Hindlimb muscle (tissue), 1 donor: ENCODE measurements at places on chromosomes 4 and X.

- DNase-seq = no peak
Observed at GRCh38 chr4:184896868-184897715, 71.3 kb upstream of the ACSL1 start.

DNA sequence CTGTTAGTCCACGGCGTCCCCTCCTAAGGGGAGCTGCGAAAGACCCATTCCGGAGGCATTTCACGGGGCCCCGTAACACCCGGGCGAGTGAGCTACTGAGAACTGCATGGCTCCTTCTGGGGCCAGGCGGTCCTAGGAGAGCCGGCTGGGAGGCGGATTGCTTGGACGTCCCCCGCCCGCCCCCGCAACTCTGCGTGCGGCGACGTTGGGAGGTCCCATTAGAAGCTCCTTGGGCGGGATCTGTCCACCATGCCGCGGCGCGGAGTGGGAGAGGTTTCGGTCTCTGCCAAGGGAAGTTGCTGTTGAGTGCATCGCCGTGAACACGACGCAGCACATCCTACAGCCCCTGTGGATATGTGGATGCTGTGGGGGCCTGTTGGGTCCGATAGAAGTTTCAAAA is 85.4 kb upstream of the IGFBP7 start:
- no peak for DNase-seq

- DNase-seq = no peak
Observed at GRCh38 chrX:134526399-134526798, 66.4 kb downstream of the HPRT1 start.

GRCh38 chr4:174201871-174202270 is 81.6 kb downstream of the FBXO8 start:
- no peak for DNase-seq

DNA sequence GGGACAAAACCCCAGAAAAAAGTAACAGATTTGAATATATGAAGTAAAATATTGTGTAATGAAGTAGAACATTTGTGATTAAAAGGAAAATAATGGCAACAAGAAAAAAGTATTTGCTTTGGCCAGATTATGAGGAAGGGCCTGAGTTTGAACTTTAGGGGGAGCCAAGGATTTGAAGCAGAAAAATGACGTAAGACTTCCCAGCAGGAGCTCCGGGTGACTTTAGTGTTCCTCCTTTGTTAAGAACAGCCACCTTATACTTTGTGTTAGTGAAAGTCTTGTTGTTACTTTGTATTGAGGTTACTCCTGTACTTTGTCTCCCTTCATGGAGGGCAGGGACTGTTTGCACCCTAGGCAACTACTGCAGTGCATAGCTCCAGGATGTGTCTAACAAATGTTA is 41.1 kb downstream of the DCUN1D4 start:
- DNase-seq = no peak

DNA sequence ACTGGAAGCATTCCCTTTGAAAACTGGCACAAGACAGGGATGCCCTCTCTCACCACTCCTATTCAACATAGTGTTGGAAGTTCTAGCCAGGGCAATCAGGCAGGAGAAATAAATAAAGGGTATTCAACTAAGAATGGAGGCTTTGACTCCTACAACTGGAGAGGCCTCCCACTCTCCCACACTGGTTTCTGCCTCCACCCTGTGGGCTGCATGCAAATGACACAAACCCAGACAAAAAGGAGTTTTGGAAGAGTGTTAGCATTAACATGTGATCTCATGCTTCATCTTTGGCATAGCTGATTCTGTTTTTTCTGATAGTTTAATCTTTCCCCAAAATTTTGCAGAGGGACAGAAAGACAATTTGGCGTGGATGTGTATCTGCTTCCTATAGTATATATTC is 80.8 kb upstream of the IQCM start:
- peak; percentile 18 for DNase-seq

DNA sequence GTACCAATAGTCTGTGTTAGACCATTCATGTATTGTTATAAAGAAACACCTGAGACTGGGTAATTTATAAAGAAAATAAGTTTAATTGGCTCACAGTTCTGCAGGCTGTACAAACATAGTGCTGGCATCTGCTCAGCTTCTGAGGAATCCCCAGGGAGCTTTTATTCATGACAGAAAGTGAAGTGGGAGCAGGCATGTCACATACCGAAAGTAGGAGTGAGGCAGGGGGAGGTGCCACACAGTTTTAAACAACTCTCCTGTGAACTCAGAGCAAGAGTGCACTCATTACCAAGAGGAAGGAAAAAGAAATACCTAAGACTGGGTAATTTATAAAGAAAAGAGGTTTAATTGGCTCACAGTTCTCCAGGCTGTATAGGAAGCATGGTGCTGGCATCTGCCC is 591.2 kb downstream of the PPP4R3C start:
- DNase-seq = no peak

- peak; percentile 61 for DNase-seq
Observed at GRCh38 chr4:162891788-162892707, 274.6 kb downstream of the NAF1 start.

DNA sequence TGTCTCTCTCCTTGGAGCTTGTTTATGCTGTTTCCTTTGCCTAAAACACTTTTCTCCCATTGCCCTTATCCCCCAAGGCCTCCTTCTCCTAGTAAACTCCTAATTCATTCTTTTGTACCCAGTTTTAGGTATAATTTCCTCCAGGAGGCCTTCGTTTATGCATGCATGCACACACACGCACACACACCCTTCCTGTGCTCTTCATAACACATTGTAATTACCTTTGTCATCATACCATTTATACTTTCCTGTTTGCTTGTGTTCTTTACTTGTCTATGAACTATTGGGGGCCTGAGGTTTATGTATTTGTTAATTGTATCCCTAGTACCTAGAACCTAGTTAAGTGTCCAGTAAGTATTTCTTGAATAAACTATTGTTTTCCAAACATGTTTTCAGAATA is 45.5 kb downstream of the XIAP start:
- no peak for DNase-seq

GRCh38 chrX:22126327-22126726 is 94.2 kb downstream of the PHEX start:
- no peak for DNase-seq

DNA sequence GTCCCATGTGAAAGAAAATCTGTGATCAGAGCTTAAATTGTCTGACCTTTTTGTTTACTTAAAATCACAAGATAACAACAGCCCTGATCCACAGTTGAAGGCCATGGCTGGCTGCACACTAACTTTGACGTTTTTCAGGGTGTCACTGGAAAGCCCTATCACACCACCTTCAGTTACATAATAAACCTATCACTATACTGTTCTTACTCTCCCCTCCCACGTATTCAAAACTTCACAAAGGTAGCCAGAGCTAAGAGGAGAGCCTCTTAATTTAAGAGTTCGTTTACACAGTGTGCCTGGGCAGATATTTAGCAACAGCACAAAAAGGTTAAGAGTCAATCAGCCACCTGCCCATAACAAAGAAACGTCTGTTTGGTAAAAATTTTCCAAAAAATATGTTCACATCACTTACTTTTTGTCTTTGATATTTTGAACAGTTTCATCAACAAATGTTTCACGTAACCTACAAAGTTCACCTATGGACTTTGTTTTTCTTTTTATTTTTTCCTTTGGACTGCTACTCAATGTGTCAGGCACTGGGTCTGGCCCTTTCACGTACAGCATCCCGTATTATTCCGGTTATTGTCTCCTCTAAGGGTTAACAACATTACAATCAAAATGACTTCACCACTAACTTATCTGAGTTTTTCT is 25.0 kb downstream of the RFC1 start:
- no peak for DNase-seq

- no peak for DNase-seq
Observed at GRCh38 chr4:84726356-84726755, 143.4 kb downstream of the CDS1 start.

- no peak for DNase-seq
Observed at GRCh38 chrX:20029728-20030127, 38.9 kb upstream of the BCLAF3 start.

DNA sequence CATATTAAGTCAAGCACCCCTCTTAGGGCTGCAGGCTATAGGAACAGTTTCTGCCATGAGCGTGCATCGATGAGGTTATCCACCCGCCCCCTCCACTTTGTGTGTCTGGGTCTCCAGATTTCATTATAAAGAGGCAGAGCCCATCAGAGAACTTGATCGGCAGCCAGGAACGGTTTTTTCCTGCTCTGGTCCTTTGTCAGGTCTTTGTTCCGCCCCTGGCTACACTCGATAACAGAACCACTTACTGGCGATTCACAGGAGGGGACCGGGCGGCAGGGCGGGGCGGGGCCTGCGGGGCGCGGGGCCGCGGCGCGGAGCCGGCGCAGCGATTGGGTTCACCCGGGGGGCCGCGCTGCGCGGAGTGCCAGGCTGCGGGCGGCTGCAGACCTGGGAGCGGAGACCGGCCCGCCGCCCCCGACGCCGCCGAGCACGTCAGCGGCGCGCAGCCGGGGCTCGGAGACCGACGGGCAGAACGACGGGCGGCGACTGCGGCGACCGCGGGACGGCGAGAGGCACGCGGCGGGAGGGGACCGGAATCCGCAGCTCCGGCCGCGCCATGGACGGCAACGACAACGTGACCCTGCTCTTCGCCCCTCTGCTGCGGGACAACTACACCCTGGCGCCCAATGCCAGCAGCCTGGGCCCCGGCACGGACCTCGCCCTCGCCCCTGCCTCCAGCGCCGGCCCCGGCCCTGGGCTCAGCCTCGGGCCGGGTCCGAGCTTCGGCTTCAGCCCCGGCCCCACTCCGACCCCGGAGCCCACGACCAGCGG is at the start of gene SLC10A4:
SLC10A4 (plus strand) TSS at position 338 of the 771 bp plus-strand sequence; CDS start at position 557, 219 bp downstream.
- no peak for DNase-seq

GRCh38 chr4:150135134-150135772 is 57.0 kb downstream of the DCLK2 start:
- DNase-seq = no peak

DNA sequence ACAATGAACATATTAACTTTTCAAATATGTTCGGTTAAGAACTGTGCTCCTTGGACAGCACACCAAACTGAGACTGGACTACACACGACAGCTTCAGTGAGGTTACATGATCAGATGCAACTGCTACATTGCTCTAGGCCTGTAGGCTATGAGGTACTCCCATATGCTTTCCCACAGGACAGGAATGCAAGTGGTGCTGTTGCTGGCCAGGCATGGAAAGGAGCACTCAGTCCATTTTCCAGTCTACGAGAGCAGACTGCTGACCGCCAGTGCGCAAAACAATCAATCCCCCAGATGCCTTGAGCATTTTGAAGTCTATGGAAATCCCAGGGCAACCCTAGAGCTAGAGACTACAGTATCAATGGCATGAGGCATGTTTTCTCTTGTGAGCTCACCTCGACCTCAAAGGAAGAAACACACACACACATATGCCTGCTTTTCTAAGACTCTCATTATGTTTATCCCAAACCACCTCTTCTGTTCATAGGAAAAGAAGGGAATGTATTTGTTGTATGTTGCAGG is 70.8 kb upstream of the SPP1 start:
- no peak for DNase-seq

GRCh38 chrX:104098151-104098808 is 14.0 kb upstream of the ZCCHC18 start:
- peak; percentile 36 for DNase-seq

DNA sequence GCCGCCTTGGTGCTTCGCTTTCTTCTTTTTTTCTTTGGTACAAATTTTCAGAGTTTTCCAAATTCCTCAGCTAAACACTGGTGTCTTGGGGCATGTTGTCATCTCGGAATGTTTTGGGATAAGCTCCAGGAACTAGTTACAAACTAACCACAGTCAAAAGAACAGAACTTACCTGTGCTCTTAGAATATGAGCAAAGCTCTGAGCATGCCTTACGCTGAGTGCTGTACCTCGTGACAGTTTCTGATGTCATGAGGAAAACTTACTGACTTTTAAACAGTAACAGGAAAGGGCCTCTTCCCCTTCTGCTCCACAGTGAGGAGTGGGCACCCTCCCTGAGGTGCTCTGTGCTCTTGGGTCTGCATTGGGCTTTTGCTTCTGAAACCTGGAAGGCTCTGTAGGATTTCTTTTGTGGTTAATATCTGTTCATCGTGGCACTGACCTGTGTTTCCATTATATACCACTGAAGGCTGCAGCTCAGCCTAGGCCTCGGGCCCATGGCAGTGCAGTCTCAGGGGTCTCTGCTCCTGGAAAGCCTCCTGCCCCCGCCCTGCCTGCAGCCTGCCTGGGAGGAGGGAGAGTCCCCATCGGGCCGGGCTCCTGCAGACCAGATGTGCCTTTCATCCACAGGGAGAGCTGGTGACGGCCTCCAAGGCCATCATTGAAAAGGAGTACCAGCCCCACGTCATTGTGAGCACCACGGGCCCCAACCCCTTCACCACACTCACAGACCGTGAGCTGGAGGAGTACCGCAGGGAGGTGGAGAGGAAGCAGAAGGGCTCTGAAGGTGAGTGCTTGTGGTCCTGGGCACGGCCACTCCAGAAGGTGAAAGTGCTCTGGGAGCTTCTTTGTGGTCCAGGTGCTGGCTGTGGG is 48.7 kb downstream of the NOP14 start:
- no peak for DNase-seq

GRCh38 chr4:151434183-151434860 is 25.3 kb downstream of the FHIP1A start:
- no peak for DNase-seq

DNA sequence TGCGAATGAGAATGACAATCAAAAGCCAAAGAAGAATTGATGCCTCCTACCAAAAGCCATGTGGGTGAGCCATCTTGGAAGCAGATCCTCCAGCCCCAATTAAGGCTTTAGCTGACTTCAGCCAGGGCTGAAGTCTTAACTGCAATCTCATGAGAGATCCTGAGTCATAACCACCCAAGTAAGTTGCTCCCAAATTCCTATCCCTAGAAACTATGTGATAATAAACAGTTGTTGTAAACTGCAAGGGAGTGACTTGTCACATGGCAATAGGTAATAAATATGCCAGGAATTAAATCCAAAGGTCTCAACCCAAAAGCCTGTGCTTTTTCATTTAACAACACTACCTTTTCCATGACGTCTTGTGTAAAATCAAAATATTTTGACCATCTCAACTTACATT is 154.2 kb upstream of the TBL1X start:
- no peak for DNase-seq

DNA sequence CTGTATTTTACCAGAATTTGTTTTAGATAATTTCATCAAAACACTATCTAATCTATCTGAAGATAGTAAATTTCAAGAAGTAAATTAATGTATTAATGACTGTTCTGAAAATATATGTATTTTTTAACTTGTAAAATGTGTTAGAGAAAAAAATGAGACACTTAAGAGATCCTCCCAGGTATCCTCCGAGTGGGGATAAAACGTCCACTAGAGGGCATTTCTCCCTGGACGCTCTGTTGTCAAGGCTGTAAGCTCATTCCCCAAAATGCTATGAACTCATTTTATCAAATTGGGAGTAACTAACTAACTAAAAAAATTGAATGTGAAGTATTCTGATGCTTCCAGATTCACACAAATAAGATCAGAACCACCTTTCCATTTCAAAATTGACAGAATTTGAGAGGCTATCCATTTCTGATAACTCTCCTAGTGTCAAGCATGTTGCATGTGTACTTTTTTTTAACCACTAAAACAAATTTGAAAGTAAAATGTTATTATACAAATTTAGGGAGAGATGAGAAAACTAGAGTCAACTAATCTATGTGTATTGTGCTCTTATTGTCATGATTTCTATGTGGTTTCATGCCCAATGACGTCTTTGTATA is 337.3 kb upstream of the HS3ST1 start:
- no peak for DNase-seq
